ENCODE measurements at places on chromosomes 5 and 9.

DNA sequence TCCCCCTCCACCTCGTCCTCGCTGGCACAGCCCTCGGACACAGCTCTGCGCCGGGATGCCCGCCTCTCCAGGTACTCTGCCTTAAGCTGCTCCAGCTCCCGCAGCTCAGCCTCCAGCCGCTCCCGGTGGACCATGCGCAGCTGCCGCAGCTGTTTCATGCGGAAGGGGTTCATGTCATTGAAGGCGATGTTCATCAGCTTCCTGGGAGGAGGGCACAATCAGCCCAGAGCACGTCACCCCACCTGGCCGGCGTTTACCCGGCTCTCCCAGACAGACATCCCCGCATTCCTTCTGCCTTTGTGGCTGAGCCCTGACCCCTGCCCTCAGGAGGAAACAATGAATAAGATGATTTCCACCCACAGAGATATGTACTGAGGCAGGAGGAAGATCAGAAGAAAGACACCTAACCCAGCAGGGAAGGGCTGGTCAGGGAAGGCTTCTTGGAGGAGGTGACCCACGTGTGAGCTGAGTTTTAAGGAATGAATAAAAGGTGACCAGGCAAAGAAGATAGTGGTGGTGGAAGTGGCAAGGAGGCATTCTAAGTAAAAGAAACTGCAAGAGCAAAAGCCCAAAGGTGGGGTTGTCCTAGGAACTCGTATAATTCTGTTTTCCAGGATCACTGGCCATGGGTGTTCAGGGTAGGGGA lies 7.1 kb upstream of the CORO2A start:
- DNase-seq, result no peak

GRCh38 chr9:1384816-1385215 lies 334.7 kb downstream of the DMRT2 start:
- no peak for DNase-seq

DNA sequence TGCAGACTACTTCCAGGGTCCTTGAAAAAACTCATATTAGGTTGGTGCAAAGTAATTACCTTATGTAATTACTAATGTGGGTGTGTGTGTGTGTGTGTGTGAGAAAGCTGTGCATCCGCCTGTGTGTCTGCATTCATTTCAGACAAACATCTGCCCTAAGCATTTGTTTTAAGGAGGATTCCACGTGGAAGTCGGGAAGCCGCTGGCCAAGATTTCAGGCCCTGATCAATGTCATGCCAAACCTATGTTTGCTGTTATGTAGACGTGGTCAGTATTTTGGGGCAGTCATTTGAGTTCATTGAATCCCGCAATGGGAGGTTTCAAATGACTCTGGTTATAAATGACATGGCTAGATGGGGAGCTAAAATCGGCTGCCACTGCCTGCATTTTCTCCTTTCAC lies 33.6 kb upstream of the BASP1 start:
- no peak for DNase-seq

DNA sequence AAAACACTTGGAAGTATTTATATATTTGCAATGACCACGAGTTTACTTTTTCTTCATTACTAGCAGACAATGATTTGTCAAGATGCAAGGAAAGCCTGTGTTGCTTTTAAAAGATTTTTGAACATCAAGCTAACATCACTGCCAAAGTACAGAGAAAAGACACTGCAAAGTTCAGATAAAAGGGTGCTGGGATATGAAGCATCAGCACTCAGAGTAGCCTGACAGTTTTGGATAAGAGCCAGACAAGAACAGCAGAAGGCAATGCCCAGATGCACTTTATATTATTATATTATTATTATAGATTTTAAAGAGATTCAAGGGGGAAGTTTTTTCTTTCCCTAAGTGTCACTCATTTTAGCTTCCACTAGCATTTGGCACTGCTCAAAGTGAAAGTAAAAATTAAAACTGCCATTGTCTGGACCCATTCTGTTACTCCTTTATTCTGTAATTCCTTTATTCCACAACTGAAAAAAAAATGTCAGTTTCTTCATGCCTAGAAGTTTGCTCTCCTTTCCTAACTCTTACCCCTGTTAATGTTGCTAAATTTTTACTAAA lies 240.6 kb downstream of the EFNA5 start:
- DNase-seq, result no peak

DNA sequence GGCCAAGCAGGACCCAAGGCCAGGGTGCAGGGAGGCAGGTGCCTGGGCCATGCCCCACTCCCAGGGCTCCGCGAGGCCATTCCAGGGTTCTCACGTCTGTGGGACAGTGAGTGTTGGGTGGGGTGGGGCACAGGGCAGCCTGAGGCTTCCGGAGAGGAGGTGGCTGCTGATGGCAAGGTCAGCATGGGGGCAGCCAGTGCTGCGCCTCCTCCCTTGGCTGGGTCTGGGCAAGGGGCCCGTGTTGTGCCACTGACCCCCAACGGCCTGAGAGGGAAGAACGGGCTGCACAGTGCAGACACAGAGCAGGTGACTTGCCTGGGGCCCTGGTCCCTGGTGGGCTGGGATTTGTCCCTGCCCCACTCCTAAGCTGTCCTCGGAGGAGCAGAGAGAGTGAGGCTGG lies 82.1 kb downstream of the RXRA start:
- DNase-seq, result no peak
